ENCODE measurements at places on chromosomes 13 and 19.

- no peak for DNase-seq
Measured at GRCh38 chr19:53333066-53333462, 485 bp upstream of the ZNF845 start.

DNA sequence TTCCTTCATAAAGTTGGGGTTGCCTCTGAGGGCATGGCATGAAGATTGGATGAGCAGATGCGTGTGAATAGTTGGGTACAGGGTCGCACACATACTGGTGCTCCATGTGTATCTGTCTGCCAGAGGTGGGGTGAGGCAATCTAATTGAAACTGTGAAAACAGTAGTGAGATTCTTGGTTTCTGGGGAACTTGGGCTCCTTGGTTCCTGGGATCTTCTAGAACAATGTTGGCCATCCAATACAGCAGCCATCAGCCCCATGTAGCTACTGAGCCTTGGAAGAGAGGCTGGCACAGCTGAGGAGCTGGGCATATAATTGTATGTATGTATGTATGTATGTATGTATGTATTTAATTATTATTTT is 616 bp downstream of the FCHO1 start:
- no peak for DNase-seq

DNA sequence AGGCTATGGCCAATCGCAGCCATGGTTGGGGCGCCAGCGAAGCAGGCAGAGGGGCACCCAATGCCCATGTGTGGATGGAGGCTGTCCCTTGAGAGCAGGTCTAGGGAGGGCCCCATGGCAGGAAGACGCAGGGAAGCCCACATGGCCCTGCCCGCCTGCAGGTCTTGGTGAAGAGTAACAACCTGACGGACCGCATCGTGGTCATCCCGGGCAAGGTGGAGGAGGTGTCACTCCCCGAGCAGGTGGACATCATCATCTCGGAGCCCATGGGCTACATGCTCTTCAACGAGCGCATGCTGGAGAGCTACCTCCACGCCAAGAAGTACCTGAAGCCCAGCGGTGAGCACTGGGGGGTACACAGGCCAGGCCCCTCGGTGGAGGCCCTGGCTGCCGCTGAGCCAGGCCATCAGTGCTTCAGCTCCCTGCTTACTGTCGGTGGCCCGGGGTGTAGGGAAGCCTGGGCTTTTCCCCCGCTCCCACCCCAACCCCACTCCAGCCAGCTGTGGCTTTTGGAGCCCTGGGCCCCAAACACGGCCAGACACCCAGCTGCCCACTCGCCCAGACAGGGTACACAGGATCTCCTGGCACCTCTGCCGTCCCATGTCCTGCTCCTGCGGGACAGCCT is 14.6 kb downstream of the YIPF2 start:
- DNase-seq: no peak

DNA sequence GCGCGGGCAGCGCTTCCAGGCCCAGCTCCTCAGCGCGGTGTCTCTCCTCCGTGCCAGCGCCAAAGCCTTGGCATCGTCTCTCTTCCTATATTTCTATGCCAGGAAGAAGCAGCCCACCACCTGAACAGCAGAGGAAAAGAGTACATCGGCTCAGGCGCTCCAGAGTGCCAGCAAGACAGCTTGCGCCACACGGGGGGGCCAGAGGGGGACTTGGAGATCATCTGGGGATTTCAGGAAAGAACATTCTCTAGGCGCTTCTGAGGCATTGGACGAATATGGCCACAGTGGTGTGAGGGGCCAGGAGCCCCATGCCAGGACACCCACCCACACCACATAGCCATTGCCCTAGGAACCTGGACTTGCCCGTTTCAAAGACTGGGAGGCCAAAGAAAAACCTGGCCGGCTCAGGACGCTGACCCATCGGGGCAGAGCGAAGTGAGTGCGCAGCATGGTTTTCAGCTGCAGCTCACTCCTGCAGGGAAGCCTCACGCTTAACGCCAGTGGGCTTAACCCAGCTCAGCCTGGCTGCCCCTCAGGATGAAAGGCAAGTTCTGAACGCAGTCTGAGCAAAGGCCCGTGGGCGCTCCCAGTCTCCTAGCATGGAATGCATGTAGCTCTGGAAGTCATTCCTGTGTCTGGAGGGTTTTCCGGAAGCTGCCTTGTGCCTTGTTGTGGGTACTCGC is 62.1 kb downstream of the GGACT start:
- no peak for DNase-seq

- no peak for DNase-seq
Measured at GRCh38 chr13:100480676-100481075, 107.9 kb downstream of the GGACT start.

- DNase-seq: no peak
Measured at GRCh38 chr19:29504454-29504853, 21.3 kb upstream of the VSTM2B start.

GRCh38 chr19:42394751-42395150 is 4.7 kb upstream of the CNFN start:
- DNase-seq: no peak

DNA sequence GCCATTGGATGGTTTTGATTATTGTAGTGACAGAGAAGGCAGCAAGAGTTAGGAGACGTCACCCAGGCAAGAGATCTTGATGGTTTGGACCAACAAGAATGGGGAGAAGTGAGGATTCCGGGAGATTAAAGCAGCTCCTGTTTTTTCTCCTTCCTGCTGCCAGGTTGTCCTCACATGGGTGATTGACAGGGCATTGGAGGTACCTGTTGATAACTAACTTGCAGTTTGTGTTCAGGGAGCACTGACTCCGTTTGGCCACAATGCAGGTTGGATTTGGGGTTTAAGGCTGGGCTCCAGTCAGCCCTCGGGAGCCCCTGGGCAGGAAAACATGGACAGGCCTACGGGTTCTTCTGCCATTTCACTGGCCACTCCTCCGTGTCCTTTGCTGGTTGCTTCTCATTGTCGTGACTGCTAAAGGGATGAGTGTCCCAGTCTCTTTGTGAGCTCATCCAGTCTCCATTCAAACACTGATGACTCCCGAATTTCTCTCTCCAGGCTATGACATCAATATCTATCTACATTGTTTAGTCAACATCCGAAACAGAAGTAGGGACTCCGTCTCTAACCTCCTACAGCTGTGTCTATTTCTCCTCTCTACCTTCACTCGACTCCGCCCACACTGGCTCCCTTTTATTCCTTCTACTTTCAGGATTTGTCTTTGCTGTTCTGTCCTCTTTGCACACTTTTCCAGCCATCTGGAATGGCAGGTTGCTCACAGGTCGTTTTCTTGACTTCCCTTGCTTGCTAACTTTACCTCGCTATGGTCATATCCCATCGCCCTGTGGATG is 1.3 kb upstream of the PTOV1 start:
- no peak for DNase-seq
